Cortex of kidney (tissue), 1 donor: ENCODE measurements at places on chromosomes 3 and 15.

GRCh38 chr3:112759681-112760080 is 87.0 kb downstream of the CD200R1L start:
- no peak for DNase-seq

DNA sequence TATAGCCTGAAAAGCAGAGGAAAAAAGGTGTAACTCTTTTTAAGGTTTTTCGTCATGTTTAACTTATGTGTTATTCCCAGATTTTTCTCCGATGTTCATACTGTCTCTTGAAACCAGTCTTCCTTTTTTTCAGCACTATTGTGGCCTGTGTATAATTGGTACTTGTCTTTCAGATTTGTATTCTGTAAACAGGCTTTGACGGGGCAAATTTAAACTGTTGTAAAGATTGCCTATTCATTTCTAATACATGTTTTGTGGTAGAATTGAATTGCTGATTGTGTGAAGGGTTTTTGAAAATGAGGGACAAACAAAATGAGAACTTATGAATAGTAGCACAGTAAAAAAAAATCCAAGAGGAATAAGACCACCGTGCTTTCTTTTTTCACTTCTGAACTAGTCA is 33.6 kb downstream of the AKAP13 start:
- DNase-seq = no peak

DNA sequence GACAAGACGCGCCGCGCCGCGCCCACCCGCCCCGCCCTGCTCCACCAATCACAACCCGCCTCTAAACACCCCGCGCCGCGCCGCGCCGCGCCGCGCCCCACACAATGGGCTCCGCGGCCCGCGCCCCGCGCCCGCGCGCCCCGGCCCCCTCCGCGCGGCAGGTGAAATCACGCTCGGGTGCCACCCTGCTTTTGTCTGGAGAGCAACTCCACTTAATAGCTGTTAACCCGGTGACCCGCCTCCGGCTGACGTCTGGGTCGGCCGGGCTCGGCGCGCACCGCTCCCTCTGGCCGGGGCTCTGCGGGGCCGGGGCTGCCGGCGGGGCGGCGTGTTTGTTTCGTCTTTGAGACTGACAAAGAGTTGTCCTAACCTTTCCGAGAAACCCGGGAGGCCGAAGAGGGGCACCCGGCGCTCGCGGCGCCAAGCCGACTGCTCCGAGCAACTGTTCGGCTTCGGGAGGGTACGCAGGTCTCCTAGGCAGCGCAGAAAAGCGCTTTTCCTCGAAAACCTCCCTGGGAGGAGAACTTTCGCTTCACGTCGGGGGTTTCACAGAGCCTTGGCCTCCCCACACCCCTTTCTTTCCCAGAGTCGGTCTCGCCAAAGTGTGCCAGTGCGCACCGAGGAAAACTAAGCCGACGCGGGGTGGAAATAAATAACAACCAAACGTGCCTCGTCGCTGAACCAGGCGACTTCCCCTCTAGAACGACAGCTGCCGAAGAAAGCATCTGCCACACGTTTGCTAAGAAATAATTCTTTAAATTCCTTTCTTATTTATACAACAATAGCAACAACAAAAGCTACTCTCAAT is 518.4 kb downstream of the FOXP1 start:
- DNase-seq = peak; percentile 17

DNA sequence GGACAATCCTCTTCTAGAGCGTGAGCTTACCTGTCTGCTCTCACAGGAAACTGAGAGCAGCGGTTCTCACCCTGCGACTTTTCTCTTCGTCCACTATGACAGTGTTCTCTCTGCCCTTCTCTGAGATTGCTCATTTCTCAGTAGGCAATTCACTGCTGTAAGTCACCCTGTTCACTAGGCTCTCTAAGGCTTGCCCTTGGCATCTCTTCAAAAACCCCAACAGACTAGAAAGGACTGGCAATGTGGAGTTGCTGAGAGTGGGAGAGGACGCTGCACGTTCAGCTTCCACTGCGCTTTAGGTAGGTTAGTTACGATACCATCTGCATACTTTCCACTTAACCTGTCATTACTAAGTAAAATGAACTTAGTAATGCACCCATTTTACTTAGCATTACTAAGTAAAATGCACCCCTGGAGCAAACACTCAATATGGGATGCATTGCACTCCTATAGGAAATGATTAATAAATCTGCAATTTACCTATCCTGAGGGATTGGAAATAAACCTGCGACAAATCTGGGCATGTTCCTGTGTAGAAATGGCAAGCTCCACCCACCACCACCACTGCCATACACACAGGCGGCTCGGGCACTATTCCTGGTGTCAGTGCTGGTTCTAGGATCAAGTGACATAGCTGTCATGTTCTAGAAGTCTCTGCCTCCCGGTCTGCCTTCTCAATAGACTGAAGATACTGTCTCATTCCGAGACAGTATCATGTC is 21.4 kb downstream of the XPC start:
- DNase-seq = no peak

DNA sequence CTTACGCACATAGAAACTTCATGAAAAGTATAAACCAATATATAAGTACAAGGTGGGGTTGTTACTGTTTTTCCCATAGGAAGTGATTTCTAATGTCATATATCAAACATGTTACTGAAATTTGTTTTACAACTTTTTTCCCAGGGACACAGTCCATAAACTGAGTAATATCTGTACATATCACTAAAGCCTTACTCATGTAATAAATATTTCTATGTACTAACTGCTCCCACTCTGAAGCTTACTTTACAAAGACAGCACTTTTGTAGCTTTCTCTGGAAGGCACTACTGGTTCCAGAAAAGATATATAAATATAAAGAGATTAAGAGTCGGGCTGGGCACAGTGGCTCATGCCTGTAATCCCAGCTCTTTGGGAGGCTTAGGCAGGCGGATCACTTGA is 91.7 kb downstream of the MYO5A start:
- no peak for DNase-seq

DNA sequence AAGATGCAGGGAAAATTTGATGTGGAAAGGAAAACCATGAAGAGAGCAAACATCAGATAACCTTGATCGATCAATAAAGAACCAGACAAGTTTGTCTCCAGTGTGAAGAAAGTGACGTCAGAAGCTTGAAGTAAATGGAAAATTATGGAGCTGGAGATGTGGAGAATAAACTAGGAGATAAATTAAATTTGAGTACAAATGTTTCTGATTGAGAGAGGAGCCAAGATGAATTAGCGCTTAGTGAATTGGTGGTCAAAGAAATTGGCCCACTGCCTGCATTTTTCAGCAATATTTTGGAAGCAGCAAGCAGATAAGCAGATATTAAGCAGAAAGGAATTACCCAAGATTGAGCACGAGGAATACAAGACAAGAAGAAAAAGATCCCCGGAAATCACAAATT is 567.3 kb upstream of the ZNF385D start:
- DNase-seq = no peak

- DNase-seq = no peak
Observed at GRCh38 chr3:39910826-39911464, 101.5 kb downstream of the MYRIP start.
